ENCODE measurements at places on chromosomes 11 and 22.

DNA sequence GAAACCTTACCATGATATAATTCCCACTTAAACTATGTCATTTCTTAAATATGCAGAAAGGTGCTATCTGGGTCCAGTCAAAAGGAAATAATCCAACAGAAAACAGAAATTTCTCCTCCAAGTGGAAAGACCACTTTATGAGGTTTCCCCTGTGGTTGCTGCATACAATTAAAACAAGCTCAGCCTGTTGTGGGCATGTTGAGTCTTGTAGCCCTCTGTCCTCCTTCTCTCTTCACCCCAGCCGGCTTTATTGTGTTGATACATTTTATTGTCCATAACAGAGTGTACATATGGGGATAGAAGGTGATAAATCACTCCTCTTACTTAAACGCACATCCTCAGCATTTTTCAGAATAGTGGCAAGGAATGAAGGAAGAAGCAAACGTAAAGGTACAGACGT is 126.0 kb upstream of the MTNR1B start:
- DNase-seq: peak; percentile 86

- DNase-seq: no peak
Observed at GRCh38 chr11:67586568-67587250, 3.1 kb downstream of the GSTP1 start.

DNA sequence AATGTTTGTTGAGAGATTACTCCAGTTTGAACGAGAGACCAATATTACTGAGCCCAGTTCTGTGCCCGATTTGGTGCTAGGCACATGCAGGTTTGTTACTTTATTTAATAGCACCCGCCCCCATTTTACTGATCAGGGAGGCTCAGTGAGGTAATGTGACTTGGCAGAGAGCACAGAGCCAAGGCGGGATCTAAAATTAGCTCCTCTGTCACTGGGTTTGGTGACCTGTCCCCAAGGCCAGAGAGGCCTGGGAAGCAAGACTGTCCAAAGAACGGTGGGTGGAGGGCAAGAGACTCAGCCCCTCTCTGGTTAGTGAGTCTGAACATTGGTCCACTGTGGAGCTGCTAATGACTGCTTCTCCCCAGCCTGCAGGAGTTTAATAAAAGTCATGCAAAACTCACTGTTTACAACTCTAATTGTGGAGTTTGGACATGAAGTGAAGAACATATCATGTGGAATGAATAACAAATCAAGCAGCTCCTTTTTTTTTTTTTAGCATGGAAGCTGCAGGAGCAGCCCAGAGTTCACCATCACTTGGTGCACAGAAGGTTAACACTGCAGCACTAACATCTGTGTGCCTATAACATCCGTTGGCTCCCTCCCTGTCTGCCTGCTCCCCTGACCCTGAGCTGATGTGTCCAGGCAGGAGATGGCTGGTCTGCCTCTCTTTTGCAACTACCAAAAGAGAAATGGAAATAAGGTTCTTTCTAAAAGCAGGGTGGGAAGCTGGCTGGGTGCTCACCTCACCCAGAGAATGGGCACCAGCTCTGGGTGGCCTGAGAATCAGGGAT is 39.0 kb downstream of the CSNK2A3 start:
- DNase-seq: no peak

- DNase-seq: no peak
Observed at GRCh38 chr11:123051634-123052033, 10.3 kb downstream of the HSPA8 start.

DNA sequence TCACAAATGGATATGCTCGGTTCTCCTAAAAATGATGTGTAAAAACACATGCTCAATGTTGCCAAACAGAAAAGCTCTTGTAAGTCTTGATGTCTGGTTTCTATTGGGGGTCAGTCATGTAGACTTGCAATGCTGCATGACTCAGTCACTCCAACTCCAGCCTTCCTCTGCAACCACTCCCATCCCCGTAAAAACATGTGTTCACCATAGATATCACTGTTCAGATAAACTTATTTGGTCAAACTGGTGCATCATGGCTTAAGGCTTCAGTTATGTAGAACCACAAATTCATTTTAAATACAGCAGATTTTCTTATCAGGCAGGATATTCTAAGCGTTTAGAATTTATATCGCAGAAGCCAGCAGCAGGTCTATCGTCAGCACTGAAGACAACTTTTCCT is 298.4 kb upstream of the LUZP2 start:
- DNase-seq: no peak

- no peak for DNase-seq
Observed at GRCh38 chr11:57675176-57675941, 7.4 kb downstream of the ZDHHC5 start.

GRCh38 chr11:57742087-57742452 is 779 bp downstream of the SELENOH start:
- no peak for DNase-seq

DNA sequence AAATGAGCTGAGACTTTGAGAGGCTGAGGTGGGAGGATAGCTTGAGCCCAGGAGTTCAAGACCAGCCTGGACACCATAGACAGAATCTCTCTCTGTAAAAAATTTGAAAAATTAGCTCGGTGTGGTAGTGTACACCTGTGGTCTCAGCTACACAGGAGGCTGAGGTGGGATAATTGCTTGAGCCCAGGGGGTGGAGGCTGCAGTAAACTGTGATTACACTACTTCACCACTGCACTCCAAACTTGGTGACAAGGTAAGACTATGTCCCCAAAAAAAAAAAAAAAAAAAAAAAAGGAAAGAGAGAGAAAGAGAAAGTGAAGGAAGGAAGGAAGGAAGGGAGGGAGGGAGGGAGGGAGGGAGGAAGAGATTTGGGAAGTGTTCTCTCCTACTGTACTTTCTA is 25.3 kb downstream of the RRP8 start:
- DNase-seq: no peak

DNA sequence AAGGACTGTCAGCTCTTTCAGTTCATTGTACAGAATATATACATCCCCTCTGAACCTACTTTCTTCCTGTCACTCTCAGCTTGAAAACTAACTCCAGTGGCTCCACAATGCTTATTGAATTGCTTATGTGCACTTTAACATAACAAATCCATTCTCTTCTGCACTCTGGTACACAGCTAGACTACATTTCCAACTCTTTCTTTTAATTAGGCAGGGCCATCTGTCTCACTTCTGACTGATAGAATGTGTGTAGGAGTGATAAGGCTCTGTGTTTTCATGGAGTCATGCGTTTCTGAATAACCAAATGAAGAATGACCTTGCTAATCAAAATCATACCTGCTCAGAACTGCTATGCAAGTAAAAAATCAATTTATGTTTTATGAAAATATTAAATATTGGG is 278.5 kb upstream of the CCDC179 start:
- DNase-seq: no peak

GRCh38 chr11:127733552-127733951 is 733.0 kb upstream of the KIRREL3 start:
- DNase-seq: peak; percentile 1

DNA sequence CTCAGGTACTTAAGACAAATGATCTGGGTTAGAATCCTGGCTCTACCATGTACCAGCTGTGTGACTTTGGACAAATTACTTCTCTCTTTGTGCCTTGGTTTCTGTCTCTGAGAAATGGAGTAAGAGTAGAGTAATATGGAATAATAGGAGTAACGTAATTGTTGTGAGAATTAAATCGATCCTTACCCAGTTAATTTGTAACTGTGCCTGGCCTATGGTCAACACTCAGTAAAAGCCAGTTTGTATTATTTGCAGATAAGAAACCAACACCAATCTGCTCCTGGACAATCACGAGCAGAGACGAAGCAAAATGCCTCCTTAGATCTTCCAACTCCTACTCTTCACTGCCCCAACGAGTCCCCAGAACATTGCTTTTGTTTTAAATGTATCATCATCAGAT is 266.7 kb downstream of the DCDC1 start:
- no peak for DNase-seq

- no peak for DNase-seq
Observed at GRCh38 chr22:49673048-49673447, 154.6 kb downstream of the BRD1 start.

DNA sequence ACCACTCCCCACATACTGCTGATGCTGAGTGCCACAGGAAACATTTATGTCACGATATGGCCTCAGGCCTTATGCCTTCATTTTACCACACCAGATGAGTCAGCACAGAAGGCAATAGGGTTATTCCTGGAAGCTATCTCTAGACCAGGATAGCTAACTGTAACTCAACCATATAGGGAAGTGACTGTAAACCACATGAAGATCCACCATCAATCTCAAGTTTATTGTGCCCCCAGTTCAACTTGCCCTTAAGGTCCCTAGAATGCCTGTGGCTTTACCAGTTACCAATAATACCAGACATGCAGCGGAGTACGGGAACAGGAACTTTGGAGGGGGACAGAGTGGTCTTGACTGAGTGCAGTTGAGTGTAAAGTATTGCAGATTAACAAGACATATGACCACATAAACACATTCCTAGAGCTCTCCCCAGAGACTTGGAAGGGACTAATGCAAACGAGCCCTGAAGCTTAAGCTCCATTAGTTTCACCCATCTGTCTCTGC is 180.9 kb downstream of the KIF18A start:
- no peak for DNase-seq

- DNase-seq: no peak
Observed at GRCh38 chr11:84165139-84165538, 879.0 kb upstream of the CCDC90B start.

DNA sequence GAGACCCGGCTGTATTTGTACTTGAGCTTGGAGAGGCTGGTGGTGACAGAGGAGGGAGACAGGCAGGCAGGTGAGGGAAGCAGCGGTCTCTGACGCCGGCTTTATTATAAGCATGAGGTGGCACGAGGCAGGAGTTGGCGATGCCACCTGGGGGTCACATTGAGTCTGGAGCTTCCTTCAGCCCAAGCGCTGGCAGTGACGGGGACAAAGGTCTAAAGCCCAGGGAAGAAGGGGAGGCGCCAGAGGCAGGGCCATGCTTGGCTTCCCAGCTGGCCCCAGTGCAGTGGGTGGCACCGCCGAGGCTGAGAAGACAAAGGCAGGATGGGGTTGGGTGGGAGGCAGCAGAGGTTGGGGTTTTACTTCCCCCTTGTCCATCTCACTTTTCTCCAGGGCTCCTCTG is 4.5 kb downstream of the FXYD2 start:
- peak; percentile 86 for DNase-seq

DNA sequence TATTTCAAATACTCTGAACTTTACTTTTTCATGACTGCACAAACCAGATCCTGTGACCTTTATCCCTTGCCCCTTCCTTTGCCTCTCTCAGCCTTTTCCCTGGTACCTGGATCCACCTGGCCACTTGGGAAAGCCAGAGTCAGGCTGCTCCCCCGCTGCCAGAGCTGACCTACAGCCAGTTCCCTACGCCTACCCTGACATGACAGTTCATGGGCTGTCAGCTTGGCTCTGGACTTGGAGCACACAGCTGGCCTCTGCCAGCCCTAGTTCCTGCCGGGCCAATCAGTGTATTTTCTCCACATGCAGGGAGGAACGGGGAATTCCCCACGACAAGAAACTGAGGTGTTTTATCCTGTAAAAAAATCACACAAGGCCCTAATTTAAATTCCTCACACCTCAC is 382.6 kb downstream of the INSC start:
- DNase-seq: no peak

- DNase-seq: no peak
Observed at GRCh38 chr11:38968951-38969350, 2370.9 kb upstream of the RAG2 start.

- peak; percentile 80 for DNase-seq
Observed at GRCh38 chr22:38700789-38701628, at the start of gene JOSD1. Gene JOSD1, minus strand, starts transcription at chr22:38700943. Its CDS starts 956 bp downstream, at chr22:38699987.

- no peak for DNase-seq
Observed at GRCh38 chr11:63557570-63557969, 5.6 kb downstream of the PLAAT2 start.

GRCh38 chr22:40044870-40045834 is 50.4 kb downstream of the FAM83F start:
- peak; percentile 19 for DNase-seq

- no peak for DNase-seq
Observed at GRCh38 chr11:9014826-9015225, 11.0 kb upstream of the NRIP3 start.

DNA sequence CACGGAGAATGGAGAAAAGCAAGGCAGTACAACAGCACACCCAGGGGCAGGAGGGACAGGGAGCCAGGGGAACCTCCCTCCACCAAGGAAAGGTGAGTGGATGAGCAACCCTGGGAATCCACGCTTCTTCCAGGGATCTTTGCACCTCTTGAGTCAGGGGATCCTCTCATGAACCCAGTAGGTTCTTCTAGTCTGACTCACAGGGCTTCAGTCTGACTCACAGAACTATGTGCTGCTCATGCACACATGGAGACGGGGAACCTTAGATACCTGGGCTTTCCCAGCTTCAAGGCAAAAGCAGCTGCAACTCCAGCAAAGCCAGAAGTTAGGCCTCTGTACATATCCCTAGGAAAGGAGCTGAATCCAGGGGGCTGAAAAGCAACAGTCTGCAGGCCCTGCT is 1021.4 kb upstream of the TENM4 start:
- no peak for DNase-seq

DNA sequence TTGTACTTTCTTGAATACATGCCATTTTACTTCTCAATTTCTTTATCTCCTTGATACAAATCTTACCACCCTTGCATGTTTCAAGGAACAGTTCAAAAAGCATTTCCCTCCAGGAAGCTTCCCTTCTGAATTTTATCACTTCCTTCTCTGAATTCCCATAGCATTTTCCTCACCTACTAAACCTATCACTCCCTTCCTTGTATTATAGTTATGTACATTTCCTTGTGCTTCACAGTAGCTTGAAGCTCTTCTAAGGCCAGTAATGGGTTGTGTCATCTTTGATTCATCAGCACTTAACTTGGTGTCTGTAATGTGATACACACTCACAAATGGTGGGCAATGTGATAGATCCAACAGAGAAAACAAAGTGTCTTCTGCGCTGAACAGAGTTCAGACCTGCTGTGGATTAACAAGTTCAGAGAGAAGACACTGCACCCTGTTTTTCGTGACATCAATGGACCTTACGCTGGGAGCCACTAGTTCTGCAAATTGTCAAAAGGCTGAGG is 127.5 kb downstream of the CCDC81 start:
- no peak for DNase-seq

DNA sequence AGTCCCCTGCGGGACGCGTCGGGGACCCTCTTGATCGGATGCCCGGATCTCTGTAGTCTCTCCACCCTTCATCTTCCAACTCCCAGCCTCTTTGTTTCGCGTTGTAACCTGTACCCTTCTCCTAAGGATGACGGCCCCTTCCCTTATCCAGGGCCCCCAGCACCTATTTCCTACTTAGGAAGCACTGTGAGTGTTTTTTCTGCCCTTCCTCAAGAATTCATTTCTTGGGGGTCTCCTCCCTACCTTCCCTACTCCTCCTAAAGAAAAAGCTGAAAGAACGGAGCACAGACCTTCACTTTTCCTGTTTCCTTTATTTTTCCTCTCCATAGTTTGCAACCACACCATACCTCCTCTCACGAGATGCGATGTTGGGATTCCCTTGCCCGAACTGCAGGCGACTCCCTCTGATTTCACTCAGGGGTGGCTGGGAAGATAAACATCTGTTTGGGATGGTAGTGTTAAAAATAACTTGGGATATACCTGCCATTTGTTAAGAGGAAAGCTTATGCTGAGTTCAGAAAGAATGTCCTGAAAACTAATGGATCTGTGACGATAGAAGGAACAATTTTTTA is 593 bp downstream of the FAM118B start:
- DNase-seq: no peak

- no peak for DNase-seq
Observed at GRCh38 chr11:102935514-102935913, 20.0 kb downstream of the MMP13 start.

GRCh38 chr11:132471466-132471865 is 1060.8 kb downstream of the OPCML start:
- no peak for DNase-seq

- DNase-seq: no peak
Observed at GRCh38 chr11:81870066-81870412, 863.6 kb downstream of the FAM181B start.
